ENCODE measurements at places on chromosomes 16 and 17.

GRCh38 chr17:50514936-50515702, 6.9 kb downstream of the MYCBPAP start:
- DNase-seq, result no peak

- no peak for DNase-seq
Observed at GRCh38 chr17:2695961-2696760, 15.4 kb downstream of the CLUH start.

DNA sequence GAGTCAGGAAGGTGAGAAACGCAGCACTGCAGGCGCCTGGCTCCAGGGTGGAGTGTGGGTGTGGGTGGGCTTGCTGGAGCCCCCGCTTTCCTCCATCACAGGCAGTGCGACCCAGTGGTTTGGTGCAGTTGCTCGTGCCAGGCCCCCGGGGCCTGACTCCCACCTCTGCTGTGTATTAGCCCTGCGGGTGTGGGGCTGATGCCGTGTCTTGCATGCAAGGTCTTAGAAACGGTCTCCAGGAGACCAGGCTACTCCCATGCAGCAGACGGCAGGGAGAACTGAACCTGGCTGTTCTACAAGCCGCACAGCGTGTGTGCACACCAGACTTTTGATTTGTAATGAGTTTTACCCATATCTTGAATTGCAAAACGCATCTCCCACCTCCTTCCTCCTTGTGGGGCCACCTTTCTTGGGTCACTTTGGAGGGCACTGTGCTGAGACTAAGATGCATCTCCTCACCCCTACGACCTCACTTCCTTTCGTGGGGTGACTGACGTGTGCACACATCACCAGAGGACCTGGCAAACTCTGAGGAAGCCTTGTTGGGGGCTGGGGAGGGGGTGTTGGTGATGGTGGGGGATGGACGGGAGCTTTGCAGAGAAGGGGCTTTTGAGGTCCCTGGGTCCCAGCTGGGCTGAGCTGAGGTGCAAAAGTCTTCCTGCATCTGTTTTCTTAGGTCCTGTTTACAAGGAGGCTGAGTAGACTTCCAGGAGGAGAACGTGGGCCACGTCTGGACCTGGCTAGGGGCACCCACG, 101.8 kb upstream of the TNRC6C start:
- DNase-seq, result no peak

- no peak for DNase-seq
Observed at GRCh38 chr16:339680-340079, 12.8 kb downstream of the AXIN1 start.

DNA sequence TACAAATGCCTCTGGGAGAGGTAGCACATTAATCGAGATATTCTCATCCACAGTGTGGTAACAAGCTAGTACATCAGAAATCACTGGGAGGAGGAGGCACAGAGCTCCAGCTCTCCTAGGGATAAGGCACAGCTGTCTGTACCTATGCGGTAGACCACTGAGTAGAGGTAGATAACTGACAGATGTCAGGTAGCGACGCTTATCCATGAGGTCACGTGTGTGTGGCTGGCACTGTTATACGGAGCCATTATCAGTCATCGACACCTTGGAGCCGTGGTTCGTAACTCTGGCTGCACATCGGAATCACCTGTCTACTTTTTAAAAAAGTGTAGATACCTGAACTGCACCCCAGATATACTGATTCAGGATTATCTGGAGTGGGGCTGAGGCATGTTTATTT, 102.4 kb downstream of the SNX11 start:
- no peak for DNase-seq

- DNase-seq, result no peak
Observed at GRCh38 chr17:10574324-10574723, 24.9 kb upstream of the MYH2 start.

DNA sequence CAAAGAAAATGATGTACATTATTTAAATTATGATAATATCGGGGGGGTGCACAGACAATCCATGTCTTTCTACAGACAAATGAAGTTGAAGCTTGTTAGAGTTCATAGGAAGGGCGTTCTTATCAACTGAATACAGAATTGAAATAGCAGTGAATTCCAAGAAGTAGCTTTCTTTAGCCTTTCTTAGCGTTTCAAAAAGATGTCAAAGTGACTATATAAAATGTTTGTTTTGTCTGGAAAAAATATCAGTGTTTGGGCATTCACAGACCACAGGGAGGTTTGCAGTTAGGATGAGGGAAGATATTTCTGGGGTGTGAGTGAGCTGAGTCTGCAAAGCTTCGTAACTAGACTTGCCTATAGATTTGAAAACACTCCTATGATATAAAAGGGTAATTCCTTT, 55.0 kb downstream of the STX8 start:
- DNase-seq, result no peak

DNA sequence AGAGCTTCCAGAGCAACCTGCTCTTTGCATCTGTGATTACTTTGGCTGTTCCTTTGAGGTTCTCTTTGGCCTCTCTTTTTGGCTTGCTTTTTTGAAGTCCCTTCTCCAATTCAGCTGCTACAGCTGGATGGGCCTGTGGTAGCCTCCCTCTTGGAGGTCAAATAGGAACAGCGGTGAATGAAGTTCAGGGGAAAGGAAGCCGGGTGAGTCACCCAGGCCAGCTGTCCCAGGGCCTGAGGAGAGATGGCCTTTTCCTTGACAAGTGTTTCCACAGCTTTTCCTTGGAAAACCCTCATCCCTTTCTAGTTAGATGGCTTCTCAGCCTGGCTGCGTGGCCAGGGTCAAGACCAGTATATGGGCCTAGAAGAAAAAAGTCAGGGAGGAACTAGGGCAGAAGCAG, 103.1 kb downstream of the STX8 start:
- no peak for DNase-seq

GRCh38 chr16:19136549-19137196, 22.9 kb downstream of the ITPRIPL2 start:
- no peak for DNase-seq

DNA sequence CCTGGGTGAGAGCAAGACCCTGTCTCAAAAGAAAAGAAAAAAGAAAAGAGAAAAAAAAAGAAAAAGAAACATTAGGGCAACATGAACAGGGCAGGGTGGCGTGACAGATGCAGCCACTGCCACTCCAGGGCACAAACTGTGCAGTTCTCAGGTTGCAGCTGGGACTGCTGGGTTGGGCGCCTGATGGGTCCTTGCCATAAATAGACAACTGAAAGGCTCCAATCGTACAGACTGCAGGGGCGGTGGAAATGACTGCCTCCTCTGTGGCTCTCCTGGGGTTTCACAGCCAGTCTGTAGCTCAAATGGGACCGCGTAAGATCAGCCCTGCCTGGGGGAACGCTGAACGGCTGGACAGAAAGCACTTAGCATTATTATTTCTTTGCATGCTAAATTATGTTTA, 130.7 kb downstream of the CPPED1 start:
- no peak for DNase-seq

Data from SK-N-MC (cell line).